Body of pancreas (tissue), 4 donors: ENCODE measurements at places on chromosomes 1 and 21.
A peak's percentile ranks its signal among the peaks of the same experiment; 100 is the strongest.

DNA sequence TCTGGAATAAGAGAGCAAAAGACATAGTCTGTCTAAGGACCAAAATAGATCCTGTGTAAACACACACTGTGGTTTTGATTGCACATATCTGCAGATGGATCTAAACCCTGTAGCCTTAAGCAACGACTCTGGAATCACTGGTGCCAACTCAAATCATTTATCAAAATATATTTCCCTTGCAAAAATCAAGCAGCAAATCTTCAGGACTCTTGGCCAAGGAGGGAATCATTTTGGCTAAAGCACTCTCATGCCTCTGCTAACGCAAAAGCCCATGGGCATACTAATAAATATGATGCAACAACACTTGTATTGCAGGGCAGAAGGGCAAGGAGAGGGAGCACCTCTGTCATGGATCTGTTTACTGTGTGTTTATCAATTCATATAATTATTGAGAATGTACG lies 155.4 kb upstream of the DUSP10 start:
- no peak for DNase-seq

GRCh38 chr1:169112241-169112640 lies 5.8 kb downstream of the ATP1B1 start:
- no peak for DNase-seq

DNA sequence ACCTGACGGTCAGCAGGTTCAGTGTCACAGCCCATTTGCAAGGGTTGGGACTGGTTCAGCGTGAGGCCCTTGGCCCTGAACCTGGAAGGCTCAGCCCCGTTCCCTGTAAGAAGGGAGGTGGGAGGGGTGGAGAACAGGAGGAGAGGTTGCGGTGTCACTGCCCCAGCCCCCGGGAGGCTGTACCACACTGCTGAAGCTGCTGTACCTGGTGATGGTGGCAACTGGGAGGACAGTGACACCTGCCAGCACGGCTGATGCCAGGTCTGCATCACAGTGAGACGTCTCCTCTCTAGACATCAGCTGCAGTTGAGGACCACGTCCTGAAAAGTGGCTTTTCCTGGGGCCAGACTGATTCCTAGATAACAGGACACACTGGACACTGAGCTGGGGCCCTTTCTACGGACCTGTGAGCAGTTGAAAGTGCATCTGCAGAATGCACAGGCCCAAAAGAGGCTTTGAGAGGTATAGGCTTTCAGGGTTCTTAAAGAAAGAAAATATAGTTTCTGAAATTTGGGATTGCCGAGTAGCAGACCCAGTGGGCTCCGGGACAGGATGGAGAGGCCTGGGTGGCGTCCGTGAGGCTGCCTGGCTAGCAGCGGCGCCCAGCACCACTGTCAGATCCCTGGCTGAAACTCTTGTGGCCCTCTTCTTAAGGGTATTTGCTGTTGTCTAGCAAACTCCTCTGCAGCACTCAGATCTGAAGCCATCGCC lies 47.7 kb downstream of the COQ8A start:
- DNase-seq = no peak

- no peak for DNase-seq
Measured at GRCh38 chr1:78834201-78834741, 172.3 kb downstream of the ADGRL4 start.

DNA sequence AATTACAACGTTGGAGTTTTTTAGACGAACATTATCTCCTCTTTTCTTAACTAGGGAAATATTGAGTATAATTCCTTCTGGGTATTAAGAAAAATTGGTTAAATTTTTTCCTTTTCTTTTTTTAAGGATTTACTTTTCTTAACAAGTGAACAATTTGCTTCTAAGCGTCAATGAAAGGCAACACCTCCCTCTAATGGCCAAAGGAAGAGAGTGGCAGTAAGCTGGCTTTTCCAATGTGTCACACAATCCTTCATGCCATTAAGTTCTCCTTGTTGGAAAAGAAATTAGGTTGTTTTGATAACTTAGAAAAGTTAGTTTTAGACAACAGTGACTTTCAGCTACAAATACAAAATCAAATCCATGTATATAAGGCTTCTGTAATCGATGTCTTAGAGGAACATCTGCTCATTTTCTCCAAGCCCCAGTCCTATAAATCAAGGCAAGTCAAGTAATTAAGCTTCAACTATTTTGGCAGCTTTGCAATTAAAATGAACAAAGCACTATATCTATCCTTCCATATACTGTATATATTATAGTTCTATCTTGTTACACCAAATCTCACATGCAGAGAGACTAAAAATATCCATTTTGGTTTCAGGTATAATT lies 62.8 kb downstream of the EDEM3 start:
- no peak for DNase-seq

GRCh38 chr1:8560035-8560434 lies 242.1 kb downstream of the SLC45A1 start:
- no peak for DNase-seq

GRCh38 chr21:24259241-24259640 lies 1348.0 kb downstream of the MRPL39 start:
- no peak for DNase-seq

- no peak for DNase-seq
Measured at GRCh38 chr1:20530306-20530705, 22.1 kb upstream of the FAM43B start.

DNA sequence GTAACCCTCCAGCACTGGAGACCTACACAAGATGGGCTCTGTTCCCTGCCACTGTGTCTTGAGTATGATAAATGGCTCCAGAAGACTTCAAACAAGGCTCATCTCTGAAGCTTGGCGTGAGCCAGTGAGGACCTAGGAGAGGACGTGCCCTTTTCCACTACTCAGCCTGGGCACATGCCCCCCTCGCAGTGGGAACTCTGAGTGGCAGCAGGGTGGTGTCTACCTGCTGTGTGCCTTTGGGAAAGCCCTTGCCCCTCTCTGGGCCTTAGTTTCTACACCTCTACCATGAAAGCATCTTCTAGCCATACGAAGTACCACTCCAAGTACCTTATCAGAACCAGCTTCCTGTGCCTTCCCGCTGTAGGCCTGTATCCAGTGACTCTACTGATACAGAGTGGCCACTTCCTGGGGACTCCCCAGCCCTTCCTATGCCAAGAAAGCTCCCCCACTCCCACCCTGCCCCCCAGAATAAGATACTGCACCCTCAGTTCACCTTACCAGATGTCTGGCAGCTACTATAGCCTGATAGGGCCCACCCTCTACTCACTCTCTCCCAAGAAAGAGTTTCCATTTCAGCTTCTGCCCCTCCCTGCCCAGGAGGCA lies 3.1 kb upstream of the MOB3C start:
- no peak for DNase-seq

- DNase-seq = no peak
Measured at GRCh38 chr1:161702250-161702649, 4.8 kb upstream of the FCRLA start.

DNA sequence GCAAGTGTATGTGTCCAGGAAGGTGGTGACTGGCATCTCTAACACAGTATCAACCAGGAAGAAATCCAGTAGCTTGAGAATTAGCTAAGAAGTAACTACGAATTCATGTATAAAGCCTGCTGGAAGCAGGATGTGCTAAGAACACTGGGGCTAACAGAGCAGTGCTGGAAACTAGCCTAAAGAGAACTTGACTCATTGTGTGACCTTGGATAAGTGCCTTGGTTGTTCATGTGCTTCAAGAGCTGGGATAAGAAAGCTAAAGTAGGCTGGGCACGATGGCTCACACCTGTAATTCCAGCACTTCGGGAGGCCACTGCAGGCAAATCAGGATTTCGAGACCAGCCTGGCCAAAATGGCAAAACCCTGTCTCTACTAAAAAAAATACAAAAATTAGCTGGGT lies 186.9 kb downstream of the RRAGC start:
- no peak for DNase-seq

- no peak for DNase-seq
Measured at GRCh38 chr1:49541096-49541752, 482.5 kb downstream of the AGBL4 start.

GRCh38 chr1:243763806-243764205 lies 86.2 kb downstream of the AKT3 start:
- no peak for DNase-seq

- peak; percentile 69 for DNase-seq
Measured at GRCh38 chr21:37700641-37701202, 215.5 kb downstream of the KCNJ6 start.

- DNase-seq = no peak
Measured at GRCh38 chr1:14724246-14724645, 125.8 kb downstream of the KAZN start.

DNA sequence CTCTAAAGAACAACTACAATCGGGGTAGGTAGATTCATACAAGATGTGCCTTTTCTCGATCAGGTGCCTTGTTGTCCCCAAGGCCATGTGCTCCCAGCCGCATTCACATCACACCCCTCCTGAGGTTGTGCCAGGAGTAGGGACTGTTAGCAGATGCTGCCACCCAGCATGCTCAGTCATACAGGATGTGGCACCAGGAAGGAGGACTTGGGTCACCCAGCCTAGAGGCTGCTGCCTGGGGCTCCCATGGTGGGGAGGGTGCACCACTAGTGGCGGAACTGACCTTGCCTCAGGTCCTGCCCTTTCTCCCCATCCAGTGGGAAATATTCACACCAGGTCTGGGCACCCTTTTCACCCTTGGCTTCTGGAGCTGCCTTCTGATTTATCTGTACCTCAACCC lies 8.3 kb downstream of the TEX35 start:
- DNase-seq = no peak

DNA sequence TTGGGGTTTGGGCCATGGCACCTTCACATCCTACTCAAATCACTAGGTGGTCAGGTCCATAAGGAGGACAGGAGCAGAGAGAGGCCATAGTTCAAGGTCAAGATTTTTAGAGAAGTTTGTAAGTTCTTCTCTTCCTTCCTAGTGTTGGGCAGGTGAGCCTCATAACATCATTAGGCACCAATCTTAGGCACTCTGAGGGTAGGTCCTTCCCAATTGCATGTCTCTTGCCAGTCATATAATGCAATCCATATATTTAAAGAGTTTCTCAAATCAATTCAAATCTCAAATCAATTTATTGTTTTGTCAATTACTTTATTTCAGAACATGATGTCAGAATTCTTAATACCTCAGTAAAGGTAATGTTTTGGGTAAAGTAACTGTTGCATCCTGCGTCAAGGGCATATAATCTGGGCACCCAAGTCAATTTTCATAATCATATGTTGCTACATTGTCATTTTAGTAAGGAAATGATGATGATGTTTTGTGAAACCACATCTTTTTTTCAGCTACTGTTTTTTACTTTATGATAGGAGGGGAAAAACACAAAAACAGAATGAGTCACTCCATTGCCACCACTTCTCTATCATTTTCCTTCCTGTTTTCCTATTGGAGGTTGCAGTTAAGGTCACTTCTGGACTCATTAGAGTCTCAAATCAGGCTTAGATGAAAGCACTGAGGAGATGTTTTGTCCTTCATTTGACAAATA lies 122.7 kb downstream of the UCHL5 start:
- DNase-seq = no peak

- DNase-seq = no peak
Measured at GRCh38 chr1:161226320-161226711, 456 bp downstream of the TOMM40L start.

GRCh38 chr1:89850844-89851415 lies 30.1 kb downstream of the LRRC8D start:
- no peak for DNase-seq

DNA sequence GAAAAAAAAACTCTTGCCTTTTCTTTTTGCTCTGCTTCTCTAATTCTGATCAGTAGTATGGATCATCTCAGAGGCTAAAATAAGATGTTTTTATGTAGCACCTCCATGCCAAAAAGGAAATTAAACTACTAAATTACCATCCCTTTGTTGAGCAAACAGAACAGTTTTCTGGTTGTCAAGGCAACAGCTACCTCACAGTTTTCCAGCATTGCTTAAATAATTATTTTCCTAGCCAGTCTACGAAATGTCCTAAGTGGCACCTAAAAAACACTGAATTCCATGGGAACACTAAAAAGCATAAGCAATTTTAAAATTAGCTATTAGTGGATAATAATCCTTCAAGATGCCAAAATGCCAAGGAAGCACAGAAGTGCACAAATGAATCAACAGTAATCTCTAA lies 61.7 kb downstream of the ARID4B start:
- DNase-seq = no peak

- DNase-seq = no peak
Measured at GRCh38 chr21:23801292-23801691, 1806.0 kb downstream of the MRPL39 start.

DNA sequence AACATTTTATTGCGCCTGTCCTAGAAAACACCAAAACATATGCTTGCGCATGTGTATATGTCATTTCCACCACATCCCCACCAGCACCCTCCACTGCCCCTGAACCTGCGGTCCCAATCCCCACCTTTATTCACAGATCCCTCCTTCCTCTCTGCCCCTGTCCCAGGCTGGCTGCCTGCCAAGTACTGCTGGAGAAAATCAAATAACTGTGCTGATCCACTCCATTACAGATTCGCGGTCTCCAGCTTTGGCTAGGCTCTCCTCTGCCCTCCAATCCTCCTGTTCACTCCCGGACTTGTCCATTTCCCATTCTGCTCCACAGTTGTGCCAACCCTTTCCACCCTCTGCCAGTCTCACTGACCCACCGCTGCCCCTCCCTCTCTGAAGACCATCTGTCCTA lies 59.3 kb upstream of the GJB5 start:
- no peak for DNase-seq

GRCh38 chr21:33069994-33070743 lies at the start of gene OLIG1:
Gene OLIG1, plus strand, starts transcription at chr21:33070141. Its CDS starts 106 bp downstream, at chr21:33070247.
- DNase-seq = peak; percentile 20

- no peak for DNase-seq
Measured at GRCh38 chr1:43492826-43493225, 37.9 kb upstream of the PTPRF start.

DNA sequence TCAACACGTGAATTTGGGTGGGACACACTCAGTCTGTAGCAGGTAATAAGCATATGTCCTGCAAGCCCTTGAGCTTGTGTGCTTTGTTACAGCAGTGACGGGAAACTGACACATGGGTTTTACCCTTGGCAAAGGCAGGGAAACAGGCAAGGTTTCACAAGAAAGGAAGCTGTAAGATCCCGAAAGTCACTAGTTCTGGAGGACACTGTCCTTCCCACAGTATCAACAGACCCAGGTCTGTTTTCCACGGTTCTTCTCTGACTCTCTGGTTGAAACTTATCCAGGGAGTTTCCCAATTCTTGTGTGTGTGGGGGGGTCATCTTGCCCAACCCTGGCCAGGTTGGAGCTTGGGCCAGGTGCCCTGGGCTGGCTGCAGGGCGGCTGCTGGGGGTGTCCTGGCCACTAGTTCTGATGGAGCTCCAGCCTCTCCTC lies 29.3 kb upstream of the ZBTB21 start:
- DNase-seq = peak; percentile 68

DNA sequence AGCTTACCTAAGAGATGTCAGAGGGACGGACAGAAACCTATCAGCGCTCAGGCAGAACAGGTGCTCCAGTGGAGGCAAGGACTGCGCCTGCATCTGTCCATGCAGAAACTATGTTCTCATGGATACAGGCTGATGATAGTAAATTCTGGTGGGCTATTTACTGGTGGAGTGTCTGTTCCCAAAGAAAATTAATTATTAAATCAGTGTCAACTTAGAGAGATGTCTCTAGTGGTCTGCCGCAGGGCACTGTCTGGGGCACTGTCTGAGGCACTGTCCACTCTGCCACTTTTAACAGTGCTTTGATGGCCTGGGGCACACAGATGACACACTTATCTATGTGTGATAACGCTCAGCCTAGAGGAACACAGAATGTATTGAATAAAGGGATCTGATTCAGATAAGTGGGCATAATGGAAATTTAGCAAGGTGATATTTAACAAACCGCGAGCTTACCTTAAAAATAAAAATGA lies 148.1 kb downstream of the RGS7 start:
- no peak for DNase-seq

GRCh38 chr1:87842156-87842555 lies 513.5 kb downstream of the LMO4 start:
- no peak for DNase-seq

GRCh38 chr1:7356079-7356478 lies 415.0 kb upstream of the VAMP3 start:
- DNase-seq = no peak
